ENCODE measurements at places on chromosomes 11 and 22. TPM values are rescaled to one million over a fixed set of nuclear protein-coding genes. Genes with fewer than 3 reads are reported as not detected.

TMEM151A gene
- total RNA-seq: not detected

HTR3A gene
- not detected for total RNA-seq

FJX1 gene
- 22.2 TPM for total RNA-seq

RFPL1 gene
- total RNA-seq: not detected

TRIM29 gene
- total RNA-seq: not detected

FOSL1 gene
- total RNA-seq: 31.4 TPM

LDHAL6A gene
- not detected for total RNA-seq

SOX6 gene
- total RNA-seq: not detected

BEST1 gene
- 2.3 TPM for total RNA-seq

SHANK2 gene
- total RNA-seq: 0.58 TPM

All from myometrial cell (primary cell).